Activated naive CD8-positive, alpha-beta T cell treated with anti-CD3 and anti-CD28 coated beads for 36 hours (primary cell): ENCODE measurements at places on chromosomes 3 and 15.

DNA sequence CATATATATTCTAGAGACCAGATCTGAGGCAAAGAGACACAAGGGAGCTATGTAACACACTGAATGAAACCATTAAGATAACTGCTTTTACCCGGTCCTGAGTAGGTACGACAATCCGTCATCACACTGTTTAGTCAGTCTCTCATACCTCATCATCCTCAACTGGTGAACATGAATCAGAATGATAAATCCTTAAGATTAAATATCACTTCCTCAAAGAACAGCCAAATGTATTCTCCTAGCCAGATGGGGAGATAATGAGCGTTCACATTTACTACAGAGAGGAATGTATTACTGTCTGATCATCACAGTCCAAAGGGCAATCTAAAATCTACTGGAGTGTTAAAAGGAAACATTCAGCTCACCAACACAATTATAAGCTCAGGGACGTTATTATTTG, 319.4 kb upstream of the STAC start:
- no peak for DNase-seq
- no peak overlapping the region for H3K4me3 ChIP-seq
- H3K27ac ChIP-seq: no peak overlapping the region
- H3K27me3 ChIP-seq: no peaks in the 10 kb centered on the region
- H3K4me1 ChIP-seq: no peaks in the 10 kb centered on the region
- no peaks in the 10 kb centered on the region for H3K36me3 ChIP-seq

- no peak overlapping the region for H3K27ac ChIP-seq
- no peak overlapping the region for H3K4me3 ChIP-seq
- no peak for DNase-seq
Measured at GRCh38 chr15:37007301-37007700, 93.0 kb downstream of the MEIS2 start.

- no peak for DNase-seq
- peaks cover 10% of the 10 kb centered on the region for H3K36me3 ChIP-seq
- no peak overlapping the region for H3K4me3 ChIP-seq
- H3K27me3 ChIP-seq: no peaks in the 10 kb centered on the region
- peaks cover 11% of the 10 kb centered on the region for H3K4me1 ChIP-seq
Measured at GRCh38 chr3:101216710-101217465, 103.5 kb downstream of the IMPG2 start.

DNA sequence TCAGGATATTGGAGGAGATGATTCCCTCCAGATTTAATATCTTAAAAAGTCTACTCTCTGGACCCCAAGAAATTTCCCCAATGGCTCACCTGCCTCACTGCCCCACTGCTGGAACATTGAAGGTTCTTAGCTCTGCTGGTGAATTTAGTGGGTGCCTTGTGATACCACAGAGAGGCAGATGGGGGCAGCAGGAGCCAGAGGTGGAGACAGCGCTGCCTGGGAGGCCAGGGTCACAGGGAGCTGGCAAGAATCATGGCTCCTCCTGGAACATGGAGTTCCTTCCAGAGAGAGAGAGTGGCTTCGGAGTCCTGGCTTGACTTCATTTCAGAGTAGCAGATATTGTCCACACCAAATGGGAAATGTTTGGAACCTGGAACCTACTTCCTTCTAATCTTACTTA, 263.5 kb upstream of the CFAP20DC start:
- no peaks in the 10 kb centered on the region for H3K27me3 ChIP-seq
- peaks cover 26% of the 10 kb centered on the region for H3K4me1 ChIP-seq
- DNase-seq: peak; percentile 41
- no peak overlapping the region for H3K4me3 ChIP-seq

DNA sequence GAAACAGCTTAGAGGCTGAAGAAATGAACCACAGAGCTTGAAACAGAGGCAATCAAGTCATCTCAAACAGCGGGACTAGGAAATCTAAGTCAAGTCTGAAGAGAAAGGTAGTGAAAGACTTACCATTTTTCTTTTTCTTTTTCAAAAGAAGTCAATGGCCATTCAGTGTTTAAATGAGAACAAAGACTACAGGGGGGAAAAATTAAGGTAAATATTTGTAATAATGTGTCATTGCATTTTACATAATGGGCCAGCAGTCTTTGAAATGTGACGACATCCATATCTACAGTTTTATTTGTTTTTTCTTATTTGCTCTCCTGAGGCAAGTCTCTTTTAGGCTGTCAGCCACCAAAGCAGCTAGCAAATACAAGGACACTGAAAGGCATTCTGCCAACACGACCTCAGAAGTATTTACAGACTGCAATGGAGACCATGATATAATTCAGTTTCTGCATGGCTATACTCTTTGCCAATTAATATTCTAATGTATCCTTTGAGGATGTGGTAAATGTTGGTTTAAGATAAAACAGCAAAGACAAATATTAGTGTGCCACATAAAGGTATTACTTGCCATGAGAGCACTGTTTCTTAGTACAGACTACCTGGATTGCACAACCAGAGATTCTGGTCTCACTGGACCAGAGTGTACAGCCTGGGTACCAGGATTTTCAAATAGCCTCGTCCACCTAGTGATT, 307.0 kb upstream of the THBS1 start:
- no peak overlapping the region for H3K27ac ChIP-seq
- H3K27me3 ChIP-seq: peaks cover 4% of the 10 kb centered on the region
- H3K4me3 ChIP-seq: no peak overlapping the region
- no peak for DNase-seq
- no peaks in the 10 kb centered on the region for H3K4me1 ChIP-seq
- H3K36me3 ChIP-seq: no peaks in the 10 kb centered on the region

- peak; percentile 12 for DNase-seq
- peak overlapping the region; percentile 2 for H3K4me3 ChIP-seq
- H3K27me3 ChIP-seq: peaks cover 17% of the 10 kb centered on the region
- H3K36me3 ChIP-seq: no peaks in the 10 kb centered on the region
- peaks cover 11% of the 10 kb centered on the region for H3K4me1 ChIP-seq
Measured at GRCh38 chr3:58176827-58177489, 33.8 kb downstream of the DNASE1L3 start.

DNA sequence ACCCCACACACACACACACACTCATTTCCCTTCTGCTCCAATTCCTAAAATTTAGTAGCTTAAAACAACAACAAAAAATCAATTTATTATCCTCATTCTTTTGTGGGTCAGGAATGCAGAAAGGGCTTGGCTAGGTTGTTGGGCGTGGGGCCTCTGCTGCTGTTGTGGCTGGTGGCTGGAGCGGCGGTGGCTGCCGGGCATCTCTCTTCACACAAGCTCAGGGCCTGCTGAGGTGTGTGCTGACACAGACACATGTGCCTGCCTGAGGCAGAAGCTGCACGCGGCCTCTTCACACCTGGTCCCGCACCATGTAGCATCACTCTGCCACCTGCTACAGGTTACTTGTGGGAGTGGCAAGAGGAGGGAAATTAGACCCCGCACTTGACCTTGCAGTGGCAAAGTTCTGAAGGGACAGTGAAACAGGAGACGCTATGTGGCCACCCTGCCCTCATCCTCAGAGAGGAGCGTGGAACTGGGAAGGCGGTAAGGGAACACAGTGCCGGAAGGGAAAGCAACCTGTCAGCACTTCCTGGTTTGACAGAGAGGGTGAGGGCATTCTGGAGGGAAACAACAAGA, 64.0 kb upstream of the PRR20G start:
- H3K4me1 ChIP-seq: no peaks in the 10 kb centered on the region
- DNase-seq: no peak
- H3K27me3 ChIP-seq: peaks cover 16% of the 10 kb centered on the region
- H3K4me3 ChIP-seq: no peak overlapping the region
- no peaks in the 10 kb centered on the region for H3K36me3 ChIP-seq
